Activated CD4-positive, CD25-positive, alpha-beta regulatory T cell treated with anti-CD3 and anti-CD28 coated beads, Interleukin-2, amount 50 U/mL, for 16 hours (primary cell): ENCODE measurements at places on chromosomes 3 and 15.

DNA sequence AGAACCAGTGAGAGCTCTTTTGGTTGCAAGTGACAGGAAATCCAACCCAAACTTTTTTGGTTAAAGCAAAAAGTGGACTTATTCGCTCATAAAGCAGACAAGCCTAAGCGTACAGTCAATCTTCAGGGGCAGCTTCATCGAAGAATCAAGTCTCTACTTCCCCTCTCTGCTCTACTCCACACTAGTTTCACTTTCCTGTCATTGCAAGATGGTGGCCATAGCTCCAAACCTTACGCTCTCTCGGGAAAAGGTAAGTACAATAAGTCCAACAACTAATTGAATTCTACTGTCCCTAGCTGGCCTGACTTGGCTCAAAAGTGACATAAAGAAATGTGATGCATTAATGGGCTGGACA lies 24.9 kb upstream of the ZNF710 start:
- DNase-seq = no peak

DNA sequence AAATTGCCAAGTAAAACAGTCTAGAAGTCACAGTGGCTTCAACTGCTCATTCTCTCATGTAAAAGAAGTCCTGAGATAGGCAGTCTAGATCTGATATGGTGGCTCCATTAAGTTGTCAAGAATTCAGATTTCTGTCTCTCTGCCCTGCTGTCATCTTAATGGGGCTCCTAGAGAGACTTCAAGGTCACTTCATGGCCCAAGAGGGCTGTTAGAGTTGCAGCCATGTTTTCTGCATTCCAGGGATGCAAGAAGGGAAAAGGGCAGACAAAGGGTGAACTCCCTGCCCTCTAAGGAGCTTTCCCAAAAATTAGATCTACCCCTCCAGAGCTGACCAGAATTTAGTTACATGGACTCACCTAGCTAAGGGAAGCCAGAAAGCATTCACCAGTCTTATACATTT lies 23.1 kb downstream of the ABHD2 start:
- DNase-seq = no peak

GRCh38 chr3:119870512-119870911 lies 88.6 kb downstream of the NR1I2 start:
- DNase-seq = no peak

DNA sequence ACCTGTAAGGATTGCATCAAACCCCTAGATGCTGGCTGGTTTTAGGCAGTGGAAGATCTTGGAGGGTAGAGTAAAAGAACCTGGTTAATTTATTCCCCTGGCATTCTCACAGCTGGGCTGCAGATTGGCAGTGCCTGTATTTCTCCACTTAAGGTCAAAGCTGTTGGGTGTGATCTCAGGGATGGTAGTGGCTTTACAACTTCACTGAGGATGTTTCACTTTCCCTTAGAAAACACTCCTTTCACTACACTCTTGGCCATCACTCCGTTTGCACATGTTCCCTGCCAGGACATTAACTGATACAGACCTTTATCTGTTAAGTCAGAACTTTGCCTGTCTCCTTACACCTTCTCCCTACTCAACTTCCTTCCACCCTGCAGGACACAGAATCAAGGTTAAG lies 779.1 kb upstream of the SEMA6D start:
- no peak for DNase-seq

DNA sequence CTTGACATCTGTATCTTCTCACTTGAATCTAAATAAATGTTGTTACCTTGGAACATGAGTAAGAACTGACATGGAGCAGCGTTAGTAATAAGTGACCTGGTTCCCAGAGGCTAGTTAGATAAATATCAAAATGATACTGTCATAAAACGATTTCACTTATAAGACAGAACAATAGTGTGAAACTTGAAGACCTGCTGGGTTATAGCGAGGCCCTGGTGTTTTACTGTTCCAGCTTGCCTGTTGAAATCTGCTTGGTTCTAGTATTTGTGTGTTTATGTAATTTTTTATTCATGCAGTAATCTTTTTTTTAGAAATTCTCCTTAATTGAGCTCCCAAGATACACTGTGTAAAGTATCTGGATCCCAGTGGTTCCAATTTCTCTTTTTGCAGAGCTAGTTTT lies 129.4 kb downstream of the CACNA2D3 start:
- no peak for DNase-seq

DNA sequence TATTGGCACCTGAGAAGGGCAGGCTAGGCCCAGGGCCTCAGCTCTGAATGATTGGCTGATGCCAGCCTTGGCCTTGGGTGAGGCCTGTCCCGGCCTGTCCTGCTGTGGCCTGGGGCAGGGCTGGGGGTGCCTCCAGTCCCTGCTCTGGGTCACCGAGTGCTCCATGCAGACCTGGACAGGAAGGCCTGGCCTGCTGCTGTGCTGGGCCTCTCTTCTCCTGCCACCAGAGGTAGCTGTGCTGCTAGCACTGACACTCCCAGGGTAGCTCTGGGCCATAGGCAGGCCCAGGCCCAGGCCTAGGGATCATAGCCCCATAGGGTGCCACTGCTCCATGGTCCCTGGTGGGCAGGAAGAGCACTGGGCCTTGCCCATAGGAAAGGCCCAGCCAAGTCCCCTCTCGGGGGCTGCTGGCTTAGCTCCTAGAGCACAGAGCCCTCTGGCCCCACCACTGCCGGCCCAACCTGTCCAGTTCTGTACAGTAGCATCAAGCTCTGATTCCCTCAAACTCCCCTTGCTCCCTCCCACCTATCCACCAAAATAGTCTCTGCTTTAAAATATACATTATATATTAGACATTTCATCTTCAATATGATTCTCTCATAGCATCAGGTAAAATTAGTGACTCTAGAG lies 18.2 kb downstream of the ABTB1 start:
- DNase-seq = no peak

DNA sequence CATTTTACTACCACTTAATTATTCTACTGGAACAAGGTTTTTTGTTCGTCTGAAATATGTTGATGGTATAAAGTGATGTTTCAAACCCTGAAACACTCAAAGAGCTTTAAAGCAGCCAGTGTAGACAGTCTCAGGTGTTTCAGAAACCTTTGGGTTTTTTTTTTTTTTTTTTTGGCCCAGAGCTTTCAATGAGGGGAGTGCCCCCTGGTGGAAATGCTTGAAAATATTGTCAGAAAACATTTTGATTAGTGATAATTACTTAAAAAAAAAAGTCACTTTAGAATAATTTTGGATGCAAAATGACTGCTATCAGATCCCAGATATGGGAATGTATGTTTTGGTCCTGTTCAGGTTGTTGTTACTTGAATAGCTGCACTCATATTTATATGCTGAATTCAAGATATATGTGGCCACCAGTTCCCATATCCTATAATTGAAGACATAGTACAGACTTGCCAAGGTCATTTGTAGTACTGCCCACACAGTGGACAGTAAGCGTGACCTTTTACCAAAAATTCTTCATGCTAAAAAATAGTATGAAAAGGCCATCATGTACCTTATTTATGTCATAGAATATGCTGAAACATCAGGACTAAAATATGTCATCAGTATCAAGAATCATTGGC lies 35.9 kb downstream of the SATB1 start:
- DNase-seq = no peak
